ENCODE measurements at places on chromosomes 11 and 22.
A peak's percentile ranks its signal among the peaks of the same experiment; 100 is the strongest.

GRCh38 chr11:61834278-61835048, 6.4 kb downstream of the FADS2 start:
- DNase-seq = peak; percentile 99

DNA sequence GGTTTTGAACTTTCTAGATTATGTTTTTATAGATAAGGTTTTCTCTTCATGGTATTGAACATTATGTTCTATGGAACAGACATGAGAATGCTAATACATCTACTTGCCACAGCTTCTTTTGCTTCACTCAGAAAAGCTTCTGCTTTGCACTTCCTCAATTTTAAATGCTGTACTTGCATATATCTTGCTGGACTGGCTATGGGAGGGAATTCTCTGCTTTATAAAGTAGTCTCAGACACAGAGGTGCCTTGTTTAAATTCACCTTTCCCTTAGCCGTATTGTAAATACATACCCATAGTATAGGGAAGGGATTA, 173.9 kb downstream of the DDX10 start:
- peak; percentile 22 for DNase-seq

- no peak for DNase-seq
Measured at GRCh38 chr22:27237080-27237741, 564.3 kb downstream of the MN1 start.

- no peak for DNase-seq
Measured at GRCh38 chr22:20524004-20524481, 16.6 kb downstream of the MED15 start.

- DNase-seq = no peak
Measured at GRCh38 chr11:72078477-72078876, 1.9 kb downstream of the NUMA1 start.

GRCh38 chr11:86706338-86707131, 34.1 kb upstream of the ME3 start:
- peak; percentile 37 for DNase-seq

- DNase-seq = peak; percentile 21
Measured at GRCh38 chr22:45552580-45553350, 50.1 kb downstream of the FBLN1 start.

GRCh38 chr11:84128840-84129239, 842.7 kb upstream of the CCDC90B start:
- DNase-seq = no peak

DNA sequence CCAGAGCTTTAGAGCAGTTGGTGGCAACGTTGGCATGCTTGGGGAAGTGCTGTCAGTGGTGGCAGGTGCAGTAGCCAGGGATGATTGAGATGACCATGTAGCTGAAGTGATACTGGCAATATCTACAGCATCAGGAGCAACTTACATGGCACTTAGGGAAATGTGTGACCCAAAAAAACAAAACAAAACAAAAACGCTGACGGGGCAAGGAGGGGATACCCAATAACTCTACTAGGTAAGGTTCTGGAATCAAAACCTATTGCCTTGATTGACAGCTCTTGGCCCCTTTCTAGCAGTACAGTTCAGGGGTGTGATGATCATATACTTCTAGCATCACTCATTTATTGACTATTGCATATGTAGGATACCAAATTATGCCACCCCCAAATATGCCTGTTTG, 312.6 kb downstream of the AASDHPPT start:
- no peak for DNase-seq

DNA sequence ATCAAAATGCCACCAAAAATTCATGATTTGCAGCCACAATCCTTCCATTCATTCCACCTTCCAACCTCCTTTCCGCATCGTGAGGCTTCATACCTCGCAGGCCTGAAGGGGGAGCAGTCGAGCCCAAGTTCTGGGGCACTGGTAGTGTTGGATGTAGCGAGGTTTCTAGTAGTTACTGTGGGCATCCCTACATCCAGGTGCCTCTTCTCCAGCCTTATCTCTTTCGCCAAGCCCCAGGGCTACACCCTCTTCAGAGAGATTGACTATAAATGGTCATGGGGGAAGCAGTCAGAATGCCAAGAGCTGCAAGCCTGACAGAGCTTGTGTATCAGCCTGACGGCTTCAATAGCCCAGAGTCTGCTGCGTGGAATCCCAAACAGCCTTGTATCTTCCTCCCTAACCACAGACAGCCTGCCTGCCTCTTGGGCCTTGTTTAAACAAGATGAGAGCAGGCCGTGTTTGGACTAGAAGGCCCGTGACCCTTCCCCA, 28.9 kb downstream of the CLMP start:
- peak; percentile 35 for DNase-seq

DNA sequence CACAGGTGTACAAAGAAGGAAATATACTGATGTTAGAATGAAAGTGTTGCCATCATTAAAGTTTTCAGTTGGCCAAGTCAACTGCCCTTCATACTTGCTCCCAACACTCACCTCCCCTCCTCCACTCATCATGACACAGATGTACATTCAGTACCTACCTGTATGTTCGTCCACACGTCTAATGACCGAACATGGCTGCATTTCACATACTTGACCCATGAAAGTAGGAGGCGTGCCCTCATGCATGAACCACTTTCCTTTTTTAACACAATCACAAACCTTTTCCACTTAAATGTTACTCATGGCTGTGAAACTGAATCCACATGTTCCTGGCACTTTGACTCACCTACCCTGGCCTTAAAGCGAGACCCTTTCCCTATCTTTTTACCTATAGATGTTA, 3.2 kb upstream of the BUD13 start:
- DNase-seq = no peak

DNA sequence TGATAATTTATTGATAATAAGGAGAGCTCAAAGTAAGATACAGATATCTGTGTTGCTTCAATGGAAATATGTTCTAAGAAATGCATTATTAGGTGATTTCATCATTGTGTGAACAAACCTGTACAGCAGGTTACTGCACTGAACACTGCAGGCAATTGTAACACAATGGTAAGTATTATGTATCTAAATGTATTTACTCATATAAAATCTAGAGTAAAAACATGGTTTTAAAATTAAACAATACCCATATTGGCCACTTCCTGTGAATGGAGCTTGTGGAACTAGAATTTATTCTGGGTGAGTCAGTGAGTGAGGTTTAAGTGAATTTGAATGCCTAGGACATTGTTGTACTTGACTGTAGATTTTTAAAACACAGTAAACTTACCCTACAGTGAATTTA, 722.9 kb upstream of the RAG2 start:
- DNase-seq = no peak

- no peak for DNase-seq
Measured at GRCh38 chr11:23138761-23139160, 278.5 kb upstream of the CCDC179 start.

- DNase-seq = no peak
Measured at GRCh38 chr11:105208019-105208418, 68.5 kb upstream of the CARD18 start.

DNA sequence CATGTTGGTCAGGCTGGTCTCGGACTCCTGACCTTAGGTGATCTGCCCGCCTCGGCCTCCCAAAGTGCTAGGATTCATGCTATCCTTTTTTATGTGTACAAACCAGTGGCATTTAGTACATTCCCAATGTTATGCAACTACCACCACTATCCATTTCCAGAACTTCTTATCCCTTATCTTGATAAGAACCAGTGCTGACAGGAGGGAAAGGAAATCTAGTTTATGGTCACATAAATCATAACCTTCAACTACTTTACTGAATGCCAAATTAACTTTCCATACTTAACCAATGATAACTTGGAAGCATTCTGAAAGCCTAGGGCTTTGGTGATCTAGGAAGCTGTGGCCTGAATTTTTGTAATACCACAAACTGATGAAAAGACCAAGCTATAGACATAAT, 170.4 kb downstream of the SWAP70 start:
- DNase-seq = no peak

- DNase-seq = no peak
Measured at GRCh38 chr11:8218840-8219239, 44.8 kb downstream of the LMO1 start.

GRCh38 chr11:132719684-132720083, 812.6 kb downstream of the OPCML start:
- DNase-seq = no peak

DNA sequence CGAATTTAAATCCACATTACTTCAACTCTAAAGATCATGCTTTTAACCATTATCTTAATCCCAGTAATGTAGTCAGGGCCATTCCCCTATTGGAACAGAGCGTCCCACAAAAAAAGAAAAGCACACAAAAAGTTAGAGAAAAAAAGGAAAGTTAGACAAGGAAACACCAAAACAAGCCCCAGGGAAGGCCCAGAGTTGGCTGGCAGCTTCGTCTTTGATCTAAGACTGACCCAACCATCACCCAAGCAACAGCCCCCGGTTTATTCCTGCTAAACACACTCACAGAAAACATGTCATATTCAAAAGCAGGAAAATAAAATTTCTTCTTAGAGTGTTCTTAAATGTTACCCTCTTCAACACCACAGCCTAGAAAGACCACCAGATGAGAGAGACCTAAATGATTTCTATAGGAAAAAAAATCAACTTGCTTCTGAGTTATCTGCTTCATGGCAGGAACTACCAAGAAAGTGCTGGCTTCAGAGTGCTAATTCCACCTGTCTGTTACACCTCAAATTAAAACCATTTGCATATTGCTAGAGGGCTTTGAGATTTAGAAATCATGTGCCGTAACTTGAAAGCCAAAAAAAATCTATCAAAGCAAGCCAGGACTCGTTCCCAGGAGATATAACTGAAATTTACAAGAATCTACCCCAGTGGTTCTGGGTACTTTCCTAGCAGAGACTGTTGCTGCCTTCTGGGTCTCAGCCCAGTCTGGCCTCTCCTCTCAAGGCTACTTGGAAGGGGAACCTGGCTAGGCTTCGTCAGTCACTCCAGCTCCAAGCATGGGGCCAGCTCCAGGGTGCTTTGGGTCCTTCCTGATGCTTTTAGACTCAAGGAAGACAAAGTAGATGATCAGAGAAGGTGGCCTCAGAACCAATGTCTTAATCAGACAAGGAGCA, 31.2 kb downstream of the POU2AF3 start:
- no peak for DNase-seq

DNA sequence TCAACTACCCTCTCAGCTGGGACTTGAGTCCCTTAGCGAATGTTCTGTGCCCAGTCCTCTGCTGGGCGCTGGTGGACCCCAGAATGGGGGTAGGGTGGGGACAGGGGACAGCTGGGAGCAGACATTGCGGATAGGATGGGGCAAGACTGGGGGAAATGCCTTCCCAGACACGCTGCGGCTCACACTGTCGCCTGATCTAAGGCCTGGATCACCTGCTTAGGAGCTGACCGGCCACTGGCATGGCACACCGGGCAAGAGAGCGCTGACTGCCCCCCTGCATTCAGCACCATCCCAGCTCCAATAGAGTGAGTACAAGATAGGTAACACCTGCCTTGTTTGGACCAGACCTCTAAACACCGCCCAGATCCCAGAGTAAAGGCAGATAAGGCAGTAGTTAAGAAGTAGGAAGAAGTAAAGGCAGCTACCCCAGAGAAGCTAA, 1.4 kb downstream of the ARVCF start:
- DNase-seq = peak; percentile 30

DNA sequence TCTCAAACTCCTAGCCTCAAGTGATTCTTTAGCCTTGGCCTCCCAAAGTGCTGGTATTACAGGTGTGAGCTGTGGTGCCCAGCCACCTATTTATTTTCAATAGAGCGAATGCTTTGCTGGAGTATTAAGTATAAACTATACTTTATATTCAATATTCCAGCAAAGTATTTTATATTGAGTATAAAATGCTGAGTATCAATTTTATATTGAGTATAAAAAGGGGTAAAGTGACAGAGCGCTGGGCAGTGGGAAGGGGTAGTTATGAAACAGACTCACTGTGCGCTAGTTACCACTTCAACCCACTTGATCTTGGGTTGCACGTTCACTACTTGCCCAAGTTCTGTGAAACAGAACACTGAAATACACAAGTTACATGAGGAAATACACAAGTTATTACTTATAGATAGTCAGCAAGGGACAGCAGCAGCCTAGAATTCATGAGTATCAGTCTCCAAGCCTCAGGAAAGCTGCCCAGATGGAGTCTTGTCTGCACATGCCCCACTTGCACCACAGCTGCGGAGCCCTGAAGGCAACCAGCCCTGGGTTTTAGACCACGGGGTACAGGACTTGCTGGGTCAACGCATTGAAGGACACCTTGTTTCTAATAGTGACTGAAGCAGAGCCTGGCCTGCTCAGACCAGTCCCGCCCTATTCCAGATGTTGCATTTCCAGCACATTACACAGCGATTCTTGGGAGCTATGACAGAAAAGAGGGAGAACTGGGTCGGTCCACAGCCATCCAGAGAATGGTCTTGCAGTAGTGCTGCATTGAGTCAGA, 51.6 kb upstream of the SYT13 start:
- DNase-seq = no peak

- DNase-seq = no peak
Measured at GRCh38 chr22:30033137-30033536, 47.1 kb upstream of the HORMAD2 start.

DNA sequence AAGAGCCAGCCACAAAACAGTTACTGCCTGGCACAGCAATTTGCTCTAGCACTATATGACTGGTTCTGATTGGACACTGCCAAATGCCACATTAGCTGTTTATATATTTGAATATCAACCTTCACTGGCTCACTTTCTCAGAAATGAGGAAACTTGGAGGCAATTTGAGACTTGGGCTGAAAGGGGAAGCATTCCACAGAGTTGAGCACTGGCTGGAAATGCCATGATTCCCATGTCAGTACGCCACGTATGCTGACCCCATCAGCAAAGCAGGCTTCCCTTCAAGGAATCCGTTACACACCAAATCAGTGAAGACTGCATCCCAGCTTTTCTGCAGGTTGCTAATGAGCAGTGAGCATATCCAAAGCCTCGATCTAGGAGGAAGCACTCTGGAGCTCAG, 34.7 kb downstream of the GALNT18 start:
- DNase-seq = no peak

DNA sequence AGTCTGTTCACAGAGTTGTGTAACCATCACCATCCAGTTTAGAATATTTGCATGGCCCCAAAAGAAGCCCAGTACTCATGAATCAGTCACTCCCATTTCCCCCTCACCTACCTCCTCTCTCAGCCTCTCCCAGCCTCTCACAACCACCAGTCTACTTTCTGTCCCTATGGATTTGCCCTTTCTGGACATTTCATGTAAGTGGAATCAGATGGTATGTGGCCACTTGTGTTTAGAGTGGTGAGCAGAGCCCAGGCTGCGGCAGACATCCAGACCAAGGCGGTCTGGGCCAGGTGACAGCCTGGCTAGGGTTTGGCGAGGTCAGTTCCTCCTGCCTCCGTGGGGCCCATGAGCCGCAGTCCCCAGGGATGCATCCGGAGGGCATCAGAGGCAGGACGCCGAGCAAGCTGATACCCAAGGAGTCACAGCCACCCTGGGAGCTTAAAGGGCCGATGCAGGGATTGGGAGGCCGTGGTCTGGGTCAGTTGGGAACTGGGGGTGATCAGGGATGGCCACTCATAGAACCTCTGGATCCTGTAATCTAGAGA, 53.3 kb upstream of the CLDN5 start:
- no peak for DNase-seq

GRCh38 chr11:71384561-71384960, 63.6 kb downstream of the DHCR7 start:
- DNase-seq = no peak

Data from hematopoietic multipotent progenitor cell treated with erythropoietin and hydrocortisone succinate and interleukin-3 and kit ligand, for 6 days (in vitro differentiated cells).